ENCODE measurements at places on chromosomes 7 and 10.

- peak; percentile 30 for DNase-seq
- H3K36me3 ChIP-seq, result no peaks in the 10 kb centered on the region
- H3K4me1 ChIP-seq, result peaks cover 54% of the 10 kb centered on the region
- no peaks in the 10 kb centered on the region for H3K27me3 ChIP-seq
- H3K27ac ChIP-seq, result peak within 1 kb of the TSS; percentile 98
Observed at GRCh38 chr10:24208661-24209431, at the start of gene KIAA1217. TSS of gene KIAA1217 (plus strand) at chr10:24209138. CDS start at chr10:24209194, 56 bp downstream.

- H3K27ac ChIP-seq, result no peak overlapping the region
- no peaks in the 10 kb centered on the region for H3K36me3 ChIP-seq
- peaks cover 8% of the 10 kb centered on the region for H3K4me1 ChIP-seq
- DNase-seq, result no peak
- peaks cover 13% of the 10 kb centered on the region for H3K27me3 ChIP-seq
- no peak overlapping the region for H3K4me3 ChIP-seq
Observed at GRCh38 chr10:131689016-131689415, 211.8 kb upstream of the PPP2R2D start.

DNA sequence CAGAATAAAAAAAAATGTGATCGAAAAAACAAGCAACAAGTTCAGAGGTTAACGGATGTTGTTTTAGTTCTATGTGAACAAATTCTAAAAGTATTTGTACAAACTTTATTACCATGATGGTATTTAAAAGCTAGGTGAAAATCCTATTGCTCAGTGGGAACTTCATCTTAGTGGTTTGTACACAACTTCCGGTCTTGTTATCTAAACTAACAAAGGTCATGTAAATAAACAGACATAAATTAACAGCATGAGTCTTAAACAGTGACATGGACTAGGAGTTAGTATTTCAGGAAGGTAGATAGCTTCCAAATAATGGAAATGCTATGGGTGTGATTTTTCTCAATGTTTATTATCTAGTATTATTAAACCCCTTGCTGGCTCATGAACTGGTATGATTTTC is 83.8 kb downstream of the SPAG6 start:
- H3K36me3 ChIP-seq, result no peaks in the 10 kb centered on the region
- DNase-seq, result no peak
- H3K4me1 ChIP-seq, result peaks cover 37% of the 10 kb centered on the region
- H3K4me3 ChIP-seq, result no peak overlapping the region
- peaks cover 9% of the 10 kb centered on the region for H3K27me3 ChIP-seq
- no peak overlapping the region for H3K27ac ChIP-seq

DNA sequence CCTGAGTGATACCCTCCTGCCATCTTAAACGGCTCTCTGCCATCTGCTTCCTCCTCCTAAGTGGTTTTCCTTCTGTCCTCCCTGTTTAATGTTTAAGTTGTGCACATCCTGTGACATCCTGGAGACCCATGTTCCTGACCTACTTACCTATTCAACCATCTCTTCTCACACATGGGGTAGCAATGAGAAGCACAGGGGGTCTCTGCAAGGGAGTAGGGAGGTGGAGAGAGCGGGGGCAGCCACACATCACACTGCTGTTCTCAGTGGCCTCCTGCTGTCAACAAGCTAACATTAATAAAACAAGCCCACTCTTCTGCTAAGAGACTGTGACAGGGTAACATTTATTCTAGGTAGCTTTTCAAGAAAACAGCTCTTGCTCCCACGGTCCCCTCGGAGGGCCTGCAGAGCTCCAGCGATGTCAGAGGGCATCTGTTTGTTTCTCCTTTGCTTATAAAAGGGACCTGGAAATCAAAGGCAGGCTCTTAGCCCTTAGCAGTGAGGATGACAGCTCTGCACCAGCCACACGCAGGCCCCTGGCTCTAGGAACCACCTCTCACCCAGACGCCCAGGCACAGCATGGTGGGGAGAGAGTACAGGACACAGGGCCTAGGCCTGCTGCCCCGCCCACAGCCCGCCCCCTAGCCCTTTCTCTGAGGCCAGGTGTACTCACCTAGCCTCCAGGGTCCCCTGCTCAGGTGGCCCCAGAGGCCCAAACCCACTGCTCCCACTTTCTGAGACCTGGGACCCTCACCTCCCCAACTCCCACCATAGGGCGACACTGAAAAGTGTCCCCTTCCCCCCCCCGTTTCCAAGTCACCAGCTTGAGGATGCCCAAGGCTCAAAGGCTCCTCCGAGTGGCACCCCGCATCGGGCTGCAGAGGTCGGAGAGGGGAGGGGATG is 943 bp upstream of the SLC18A2 start:
- no peaks in the 10 kb centered on the region for H3K36me3 ChIP-seq
- no peak overlapping the region for H3K27ac ChIP-seq
- H3K27me3 ChIP-seq, result peaks cover 85% of the 10 kb centered on the region
- peak overlapping the region; percentile 29 for H3K4me3 ChIP-seq

DNA sequence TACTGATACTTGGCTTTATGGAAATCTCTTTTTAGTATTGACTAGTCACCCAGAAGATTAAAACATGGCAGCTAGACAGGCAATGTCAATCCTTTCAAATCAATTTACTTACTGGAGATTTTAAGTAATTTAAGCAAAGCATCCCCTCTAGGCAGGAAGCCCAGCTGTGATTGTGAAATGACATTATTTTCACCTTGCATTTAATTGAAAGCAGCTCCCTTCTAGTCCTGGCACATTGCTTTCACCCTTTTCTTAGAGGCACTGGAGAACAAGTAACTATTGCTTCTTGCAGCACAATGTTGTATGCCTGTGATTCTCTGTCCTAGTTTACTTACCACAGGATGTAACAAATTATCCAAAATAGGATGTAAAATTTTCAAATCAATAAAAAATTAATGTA is 13.3 kb downstream of the ST7 start:
- no peaks in the 10 kb centered on the region for H3K27me3 ChIP-seq
- no peak overlapping the region for H3K4me3 ChIP-seq
- peaks cover 3% of the 10 kb centered on the region for H3K36me3 ChIP-seq
- no peak overlapping the region for H3K27ac ChIP-seq

DNA sequence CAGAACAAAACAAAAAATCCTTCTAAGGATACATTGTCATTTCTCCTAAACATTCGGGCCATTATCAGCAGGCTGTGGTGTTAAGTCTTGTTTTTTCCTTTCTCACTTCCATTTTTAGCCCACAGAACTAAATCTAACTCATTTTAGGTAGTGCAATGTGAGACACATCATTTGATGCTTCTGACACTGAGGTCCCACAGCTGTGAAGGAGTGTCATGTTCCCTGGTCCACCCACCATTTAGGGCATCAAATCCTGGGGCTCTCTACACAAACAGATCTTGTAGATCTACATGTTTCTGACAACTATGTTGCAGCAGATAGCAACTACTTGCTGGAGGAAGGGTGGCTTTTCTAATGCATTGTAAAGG is 232.5 kb upstream of the IGFBP3 start:
- H3K27ac ChIP-seq, result no peak overlapping the region
- no peaks in the 10 kb centered on the region for H3K36me3 ChIP-seq
- no peaks in the 10 kb centered on the region for H3K27me3 ChIP-seq
- peaks cover 8% of the 10 kb centered on the region for H3K4me1 ChIP-seq
- no peak for DNase-seq

DNA sequence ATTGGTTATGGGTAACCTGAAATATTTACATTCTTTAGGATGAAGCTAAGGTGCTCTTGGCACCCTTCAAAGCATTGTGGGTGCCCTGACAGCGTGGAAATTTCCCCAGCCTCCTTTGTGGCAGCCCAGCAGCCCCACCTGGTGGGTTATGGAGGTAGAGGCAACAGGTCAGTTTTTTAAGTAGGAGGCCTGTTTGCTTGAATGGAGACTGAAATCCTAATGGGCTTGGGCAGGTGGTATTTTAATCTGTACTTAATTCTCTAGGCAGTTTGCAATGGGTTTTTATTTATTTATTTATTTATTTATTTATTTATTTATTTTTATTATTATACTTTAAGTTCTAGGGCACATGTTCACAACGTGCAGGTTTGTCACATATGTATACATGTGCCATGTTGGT is 139.4 kb downstream of the EPC1 start:
- H3K36me3 ChIP-seq, result peaks cover 2% of the 10 kb centered on the region
- no peak overlapping the region for H3K27ac ChIP-seq
- H3K27me3 ChIP-seq, result no peaks in the 10 kb centered on the region
- DNase-seq, result no peak
- H3K4me3 ChIP-seq, result no peak overlapping the region

DNA sequence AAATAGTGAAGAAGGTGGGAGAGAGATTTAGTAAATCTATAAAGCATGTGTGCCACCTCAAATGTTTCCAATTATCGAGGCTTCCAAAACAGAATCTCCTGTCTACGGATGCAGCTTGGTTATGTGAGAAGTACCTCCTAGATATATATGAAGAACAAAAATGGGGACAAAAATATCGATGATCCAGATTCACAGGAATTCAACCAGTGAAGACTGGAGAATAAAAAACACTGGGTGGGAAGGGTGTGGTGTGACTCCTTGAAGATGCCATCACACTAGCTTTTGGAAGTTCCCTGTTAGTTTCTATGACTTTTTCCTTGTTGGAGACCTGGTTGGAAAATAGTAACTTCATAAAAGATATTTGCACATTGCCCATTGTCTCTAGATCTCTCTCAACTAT is 152.4 kb downstream of the LRRC4 start:
- DNase-seq, result no peak
- no peak overlapping the region for H3K27ac ChIP-seq
- H3K4me1 ChIP-seq, result peaks cover 3% of the 10 kb centered on the region
- no peak overlapping the region for H3K4me3 ChIP-seq
- H3K36me3 ChIP-seq, result no peaks in the 10 kb centered on the region
- H3K27me3 ChIP-seq, result no peaks in the 10 kb centered on the region

- peaks cover 25% of the 10 kb centered on the region for H3K4me1 ChIP-seq
- H3K36me3 ChIP-seq, result peaks cover 2% of the 10 kb centered on the region
- no peaks in the 10 kb centered on the region for H3K27me3 ChIP-seq
- H3K27ac ChIP-seq, result no peak overlapping the region
- no peak overlapping the region for H3K4me3 ChIP-seq
Observed at GRCh38 chr7:130281260-130281659, 11.7 kb upstream of the CPA4 start.

DNA sequence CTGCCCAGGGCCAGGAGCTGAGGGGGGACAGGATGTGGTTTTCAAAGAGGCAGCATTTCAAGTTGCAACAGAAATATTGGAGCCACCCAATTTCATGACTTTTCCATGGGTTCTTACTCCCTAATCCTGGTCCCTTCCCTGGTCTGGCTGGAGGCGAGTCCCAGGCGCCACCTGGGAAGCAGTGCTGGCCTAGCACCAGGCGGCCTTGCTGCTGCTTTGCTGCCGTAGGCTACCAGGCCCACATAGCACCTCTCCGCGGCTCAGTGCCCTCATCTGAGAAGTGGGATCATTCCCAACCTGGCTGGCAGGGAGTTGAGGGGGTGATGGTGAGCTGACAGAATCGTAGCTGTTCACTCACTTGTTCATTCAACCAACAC is 33.7 kb downstream of the ZMIZ1 start:
- H3K36me3 ChIP-seq, result no peaks in the 10 kb centered on the region
- no peaks in the 10 kb centered on the region for H3K27me3 ChIP-seq
- no peak for DNase-seq
- peak overlapping the region; percentile 50 for H3K27ac ChIP-seq
- H3K4me3 ChIP-seq, result peak overlapping the region; percentile 32

DNA sequence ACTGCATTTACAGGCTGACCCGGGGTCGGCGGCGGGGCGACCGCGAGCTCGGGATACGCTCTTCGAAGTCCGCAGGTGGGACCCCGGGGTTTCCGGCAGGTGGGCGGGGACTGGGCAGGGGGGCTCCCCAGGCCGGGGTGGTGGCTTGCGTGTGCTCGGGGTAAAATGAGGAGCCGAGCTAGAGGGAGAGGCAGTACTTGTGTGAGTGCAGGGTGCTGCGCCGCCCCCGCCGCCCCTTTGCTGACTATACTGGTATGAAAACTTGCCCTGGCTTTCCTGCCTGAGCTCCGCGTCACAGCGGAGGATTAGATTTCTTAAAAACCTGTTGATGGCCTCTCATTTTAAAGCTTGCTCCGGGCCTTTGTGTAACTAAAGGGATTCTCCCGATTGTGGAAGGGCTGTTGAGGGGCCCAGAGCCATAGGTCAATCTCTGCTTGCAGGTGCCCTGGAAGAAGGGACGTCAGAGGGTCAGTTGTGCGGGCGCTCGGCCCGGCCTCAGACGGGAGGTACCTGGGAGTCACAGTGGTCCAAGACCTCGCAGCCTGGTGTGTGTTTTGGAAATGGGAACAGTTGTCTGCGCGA is 488 bp downstream of the ARMC10 start:
- peak overlapping the region; percentile 98 for H3K4me3 ChIP-seq
- H3K36me3 ChIP-seq, result peaks cover 2% of the 10 kb centered on the region
- peak overlapping the region; percentile 91 for H3K27ac ChIP-seq
- DNase-seq, result peak; percentile 29

DNA sequence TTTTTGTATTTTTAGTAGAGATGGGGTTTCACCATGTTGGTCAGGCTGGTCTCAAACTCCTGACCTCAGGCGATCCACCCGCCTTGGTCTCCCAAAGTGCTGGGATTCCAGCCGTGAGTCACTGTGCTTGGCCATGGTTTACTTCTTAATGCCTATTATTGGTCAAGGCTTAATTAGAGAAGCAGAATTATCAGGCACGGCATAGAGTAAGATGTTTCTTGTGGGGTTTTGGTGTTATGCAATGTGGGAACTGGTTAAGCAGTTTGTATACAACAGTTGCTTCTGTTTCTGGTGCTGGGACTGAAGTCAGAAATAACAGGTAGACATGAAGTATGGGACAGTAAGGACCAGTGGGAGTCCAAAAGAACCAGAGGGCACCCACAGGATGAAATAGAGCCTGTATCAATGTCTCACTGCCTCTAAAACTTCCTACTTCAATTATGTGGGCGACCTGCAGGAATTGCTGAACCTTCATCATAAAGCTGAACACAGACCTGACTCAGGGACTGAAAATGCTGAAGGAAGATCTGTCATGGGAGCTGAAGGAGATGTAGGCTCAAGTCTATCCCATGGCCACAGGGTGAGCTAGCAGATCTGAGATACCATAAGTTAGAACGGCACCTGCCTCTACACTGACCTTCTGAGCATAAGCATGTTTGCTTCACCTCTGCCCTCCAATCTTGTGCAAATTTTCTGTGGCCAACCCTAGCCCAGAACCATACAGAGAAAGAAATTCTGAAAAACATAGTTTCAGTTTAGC is 38.3 kb upstream of the VCL start:
- no peaks in the 10 kb centered on the region for H3K36me3 ChIP-seq
- no peak overlapping the region for H3K27ac ChIP-seq
- H3K4me1 ChIP-seq, result peaks cover 4% of the 10 kb centered on the region
- H3K27me3 ChIP-seq, result no peaks in the 10 kb centered on the region
- DNase-seq, result no peak
- no peak overlapping the region for H3K4me3 ChIP-seq

DNA sequence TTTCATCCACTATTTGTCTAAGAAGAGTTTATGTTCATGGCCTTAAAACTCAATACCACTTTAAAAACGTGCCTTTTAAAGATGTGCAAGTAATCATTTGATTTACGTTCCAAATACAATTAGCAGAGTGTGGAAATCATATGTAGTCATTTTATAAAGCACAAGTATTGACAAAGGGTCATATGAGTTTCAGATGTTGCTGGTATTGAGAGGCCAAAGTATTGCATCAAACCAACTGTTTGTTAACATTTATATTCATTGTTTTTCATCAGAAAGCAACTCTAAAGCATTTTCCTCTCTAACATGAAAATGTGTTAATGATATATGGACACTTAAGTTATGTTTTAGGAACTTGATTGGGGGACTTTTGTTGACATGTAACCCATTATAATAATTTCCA is 11.5 kb upstream of the TSGA13 start:
- DNase-seq, result no peak
- no peaks in the 10 kb centered on the region for H3K4me1 ChIP-seq
- H3K4me3 ChIP-seq, result no peak overlapping the region
- H3K36me3 ChIP-seq, result no peaks in the 10 kb centered on the region
- H3K27me3 ChIP-seq, result no peaks in the 10 kb centered on the region

All from neural crest cell (in vitro differentiated cells).